CD4-positive, alpha-beta memory T cell (primary cell): ENCODE measurements at places on chromosomes 6 and 20.

DNA sequence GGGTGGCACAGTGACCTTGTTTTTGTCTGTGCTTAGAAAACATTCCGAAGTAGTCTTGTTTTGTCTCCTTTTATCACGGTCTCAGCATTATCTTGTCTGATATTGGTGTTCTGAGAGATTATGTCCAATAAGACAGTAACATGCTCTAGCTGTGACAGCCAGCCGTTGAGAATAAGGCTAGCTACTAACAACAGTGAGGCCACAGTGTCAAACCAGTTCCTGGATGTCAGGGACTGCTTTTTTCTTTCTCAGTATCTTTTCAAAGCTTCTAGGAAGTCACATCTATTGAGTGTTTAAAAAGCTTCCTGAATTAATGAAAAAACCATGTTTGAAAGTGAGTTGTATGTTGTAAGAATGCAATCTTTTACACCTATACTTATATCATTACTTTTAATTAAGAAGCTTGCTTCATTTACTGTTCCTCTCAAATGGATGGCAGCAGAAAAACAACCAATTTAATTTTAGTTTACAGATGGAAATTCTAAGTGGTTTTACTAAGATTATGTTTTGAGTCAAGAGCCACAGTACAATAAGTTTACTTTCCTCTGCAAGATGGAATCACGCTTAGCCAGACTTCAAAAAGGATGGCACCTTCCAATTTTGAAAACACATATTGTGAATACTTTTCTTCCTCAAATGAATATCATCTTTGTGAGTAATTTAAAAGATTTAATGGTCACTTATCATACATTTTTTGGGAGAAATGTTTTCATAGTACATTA lies 53.1 kb downstream of the MAP3K7 start:
- DNase-seq, result no peak

- no peak for DNase-seq
Observed at GRCh38 chr6:5139828-5140771, 55.0 kb downstream of the PPP1R3G start.

GRCh38 chr6:57072108-57072507 lies 17.9 kb upstream of the ZNF451 start:
- no peak for DNase-seq

- no peak for DNase-seq
Observed at GRCh38 chr6:105080279-105080678, 99.5 kb downstream of the POPDC3 start.

DNA sequence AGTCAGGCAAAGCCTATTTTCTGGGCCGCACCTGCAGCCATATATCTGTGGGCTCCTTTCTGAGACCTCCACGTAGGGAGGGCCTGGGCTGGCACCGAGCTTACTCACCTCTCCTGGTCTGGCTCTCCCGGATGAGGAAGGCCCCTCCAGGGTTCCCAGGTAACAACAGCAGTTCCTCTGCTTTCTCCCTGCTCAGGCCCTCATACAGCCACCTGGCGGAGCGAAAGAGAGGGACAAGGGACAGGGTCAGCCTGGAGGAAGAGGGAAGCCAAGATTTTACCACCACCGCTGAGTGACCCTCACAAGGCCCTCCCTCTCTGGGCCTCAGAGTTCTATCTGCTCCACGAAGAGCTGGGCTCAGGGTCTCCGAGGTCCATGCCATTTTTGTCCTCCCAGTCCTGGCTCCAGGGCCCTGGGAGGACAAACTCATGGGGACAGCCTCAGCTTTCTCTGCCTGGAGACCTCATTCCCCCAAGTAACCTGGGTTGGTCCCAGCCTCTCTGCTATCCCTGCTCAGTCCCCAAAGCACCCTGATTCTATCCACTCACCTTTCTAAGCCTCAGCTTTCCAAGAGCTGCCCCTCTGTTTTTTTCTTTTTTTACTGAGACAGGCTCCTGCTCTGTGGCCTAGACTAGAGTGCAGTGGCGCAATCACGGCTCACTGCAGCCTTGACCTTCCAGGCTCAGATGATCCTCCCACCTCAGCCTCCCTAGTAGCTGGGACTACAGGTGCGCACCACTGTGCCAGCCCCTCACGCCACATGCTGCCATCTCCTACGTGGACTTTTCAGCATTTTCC lies 13.3 kb downstream of the SLA2 start:
- DNase-seq, result no peak
